ENCODE measurements at places on chromosomes 2 and 18.

DNA sequence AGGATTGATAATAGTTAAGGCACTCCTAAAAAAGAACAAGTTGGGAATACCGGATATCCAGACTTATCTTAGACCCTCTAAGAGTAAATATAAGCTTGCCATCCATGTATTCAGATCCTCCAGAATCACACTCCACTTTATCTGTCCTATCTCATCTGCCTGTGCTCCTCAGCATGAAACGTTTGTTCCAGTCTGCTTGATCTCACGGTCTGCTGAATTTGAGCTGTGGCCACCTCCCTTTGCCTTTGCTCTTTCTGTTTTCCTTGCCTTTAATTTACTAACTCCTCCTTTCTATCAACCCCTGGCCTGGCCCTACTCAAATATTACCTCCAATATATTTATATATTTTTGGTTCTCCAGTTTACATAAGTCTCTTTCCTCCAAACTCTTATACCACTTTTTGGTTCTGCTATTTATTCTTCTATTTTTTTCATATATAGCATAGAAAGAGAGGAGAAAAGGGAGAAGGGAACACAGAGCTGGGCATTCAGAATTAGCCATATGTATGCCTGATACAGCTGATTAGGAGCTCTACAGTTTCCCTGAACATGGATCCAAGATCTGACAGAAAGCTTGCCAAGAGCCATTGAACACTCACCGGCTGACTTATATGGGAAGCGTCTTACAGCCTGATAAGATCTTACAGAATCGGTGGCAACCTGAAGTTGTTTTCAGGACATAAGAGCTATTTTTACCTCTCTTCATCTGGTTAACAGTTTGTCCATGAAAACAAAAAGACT, 21.8 kb upstream of the DNAJC27 start:
- no peak for DNase-seq

GRCh38 chr2:120432976-120433815, 87.3 kb downstream of the INHBB start:
- DNase-seq, result no peak

GRCh38 chr18:42228581-42228980, 273.5 kb downstream of the PIK3C3 start:
- DNase-seq, result no peak

- no peak for DNase-seq
Measured at GRCh38 chr2:185433824-185434223, 304.8 kb upstream of the FSIP2 start.

GRCh38 chr2:31240381-31241365, 6.7 kb downstream of the EHD3 start:
- DNase-seq, result no peak

GRCh38 chr2:86596118-86596517, 27.5 kb downstream of the RNF103 start:
- DNase-seq, result no peak

DNA sequence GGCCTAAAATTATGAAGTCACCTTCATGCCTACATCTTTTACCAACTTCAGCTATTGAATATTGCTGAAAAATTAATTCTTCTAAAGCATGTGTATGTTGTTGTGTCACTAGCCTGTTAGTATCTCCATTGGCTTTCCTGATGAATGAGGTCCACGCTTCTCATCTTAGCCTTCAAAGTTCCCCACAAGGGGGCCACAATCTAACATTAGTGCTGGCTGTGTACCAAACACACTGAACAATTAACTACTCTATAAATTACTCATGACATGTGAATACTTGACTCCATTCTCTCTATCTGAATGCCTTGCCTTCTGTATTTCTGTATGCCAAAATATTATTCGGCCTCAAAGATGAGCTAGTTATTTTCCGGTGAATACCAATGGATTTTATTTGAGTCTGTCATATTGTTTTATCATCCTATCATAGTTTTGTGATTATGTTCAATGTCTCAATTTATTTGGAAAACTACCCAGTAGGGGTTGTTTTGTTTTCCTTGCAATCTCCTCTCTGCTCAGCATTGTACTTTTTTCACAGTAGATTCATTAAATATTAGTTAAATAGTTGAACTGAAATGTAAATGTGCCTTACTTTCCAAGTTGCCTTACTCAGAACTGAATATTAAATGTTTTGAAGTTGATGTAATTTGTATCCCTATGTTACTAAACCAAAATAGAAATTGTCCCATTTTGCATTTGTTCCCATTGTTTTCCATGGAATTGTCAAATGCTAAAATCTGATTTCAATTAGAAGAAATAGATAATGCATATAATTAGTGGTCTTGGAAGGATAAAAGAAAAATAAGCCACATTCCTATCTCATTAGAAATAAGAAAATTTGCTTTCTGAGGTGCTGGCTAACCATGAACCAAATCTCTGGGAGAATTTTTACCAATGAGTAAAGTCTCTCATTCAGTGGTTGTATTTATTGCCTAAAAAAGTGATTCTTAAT, 208.4 kb upstream of the COL3A1 start:
- peak; percentile 75 for DNase-seq

- DNase-seq, result peak; percentile 73
Measured at GRCh38 chr2:231554748-231555545, 24.7 kb upstream of the NMUR1 start.

GRCh38 chr18:60684843-60685513, 312.4 kb upstream of the MC4R start:
- peak; percentile 58 for DNase-seq

GRCh38 chr18:58310517-58310916, 266.5 kb downstream of the NEDD4L start:
- DNase-seq, result peak; percentile 15

DNA sequence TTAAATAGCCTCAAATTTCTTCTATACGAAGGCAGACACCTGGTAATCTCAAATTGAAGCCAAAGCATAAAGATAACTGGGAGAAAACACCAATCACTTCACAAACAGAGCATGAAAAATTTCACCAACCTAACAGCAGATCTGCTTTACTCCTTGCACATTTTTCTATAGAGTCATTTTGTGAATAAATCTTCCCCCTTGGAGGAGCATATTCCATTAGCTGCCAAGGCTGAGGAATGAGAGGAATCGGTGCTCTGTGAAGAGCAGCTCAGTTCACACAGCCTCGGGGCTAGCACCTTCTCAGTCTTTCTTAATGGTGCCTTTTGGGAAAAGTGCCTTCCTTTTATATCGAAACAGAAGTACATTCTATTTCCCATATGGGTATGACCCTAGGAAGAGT, 1313.7 kb upstream of the NRXN1 start:
- DNase-seq, result no peak

GRCh38 chr2:45257820-45258219, 248.6 kb upstream of the SIX2 start:
- no peak for DNase-seq

- DNase-seq, result peak; percentile 11
Measured at GRCh38 chr2:212173756-212174510, 364.7 kb downstream of the ERBB4 start.
